ENCODE measurements at places on chromosomes 12 and 14.

- DNase-seq: no peak
Observed at GRCh38 chr14:101109981-101110728, 206.6 kb upstream of the RTL1 start.

DNA sequence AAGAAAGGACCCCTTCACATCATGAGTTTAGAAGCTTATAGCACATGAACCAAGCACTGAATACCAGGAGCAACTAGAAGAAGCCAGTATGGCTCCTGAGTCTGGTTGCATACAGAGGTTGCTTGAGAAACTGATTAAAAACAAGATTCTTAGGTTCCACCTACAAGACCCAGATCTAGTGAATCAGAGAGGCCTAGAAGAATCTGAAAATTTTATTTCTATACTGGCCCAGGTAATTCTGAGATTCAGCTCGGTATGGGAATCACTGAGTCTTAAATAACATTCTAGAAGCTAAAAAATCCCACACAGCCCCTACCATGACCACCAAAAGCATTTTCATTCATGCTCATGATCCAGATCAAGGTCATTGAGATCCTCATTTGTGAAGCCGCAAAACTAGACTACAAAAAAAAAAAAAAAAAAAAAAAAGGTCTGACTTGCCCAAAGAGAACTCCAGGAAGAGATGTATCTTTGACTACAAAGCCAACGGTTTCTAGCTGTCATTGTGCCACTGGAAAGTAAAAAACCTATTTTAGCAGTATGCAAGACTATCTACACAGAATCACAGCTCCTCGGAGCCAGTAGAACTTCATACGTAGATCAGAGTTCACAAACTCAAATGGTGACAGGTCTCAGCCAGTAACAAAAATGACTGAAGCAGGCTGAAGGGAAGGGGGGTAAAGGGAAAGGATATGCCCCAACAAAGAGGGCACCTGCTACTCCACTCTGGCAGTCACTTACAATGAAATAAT lies 168.4 kb upstream of the EGLN3 start:
- no peak for DNase-seq

GRCh38 chr12:113724794-113725556 lies 241.2 kb downstream of the RBM19 start:
- DNase-seq: no peak

DNA sequence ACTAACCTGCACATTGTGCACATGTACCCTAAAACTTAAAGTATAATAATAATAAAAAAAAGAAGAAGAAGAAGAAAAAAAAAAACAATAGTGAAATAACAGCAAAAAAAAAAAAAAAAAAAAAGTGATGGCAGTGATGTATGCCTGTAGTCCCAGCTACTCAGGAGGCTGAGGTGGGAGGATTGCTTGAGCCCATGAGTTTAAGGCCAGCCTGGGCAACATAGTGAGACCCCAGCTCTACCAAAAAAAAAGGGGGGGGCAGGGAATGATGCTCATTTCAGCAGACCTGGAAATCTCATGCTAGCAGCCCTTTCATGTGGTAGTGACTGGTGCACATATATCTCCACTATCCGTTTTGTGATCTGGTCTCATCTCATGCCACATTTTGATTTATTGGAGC lies 20.8 kb downstream of the TRAFD1 start:
- no peak for DNase-seq

DNA sequence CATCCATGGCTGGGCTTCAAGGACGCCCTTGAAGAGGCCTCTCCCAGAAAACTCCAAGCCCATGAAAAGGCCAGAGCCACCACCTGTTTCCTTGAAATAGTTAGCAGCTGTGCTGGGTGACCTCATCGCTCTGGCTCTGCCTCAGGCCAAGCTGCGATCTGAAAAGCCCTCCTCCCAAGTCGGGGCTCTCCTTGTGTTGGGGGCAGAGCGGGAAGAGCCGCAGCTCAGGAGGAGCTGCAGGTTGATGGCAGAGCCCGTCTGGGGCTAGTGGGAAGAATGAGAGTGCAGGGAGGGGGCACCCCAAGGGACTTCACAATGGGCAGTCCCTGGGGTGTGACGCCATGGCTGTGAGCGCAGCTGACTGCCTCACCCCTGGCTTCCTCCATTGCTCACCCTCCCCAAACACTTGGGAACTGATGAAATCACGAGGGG lies 50.0 kb upstream of the STON2 start:
- no peak for DNase-seq

DNA sequence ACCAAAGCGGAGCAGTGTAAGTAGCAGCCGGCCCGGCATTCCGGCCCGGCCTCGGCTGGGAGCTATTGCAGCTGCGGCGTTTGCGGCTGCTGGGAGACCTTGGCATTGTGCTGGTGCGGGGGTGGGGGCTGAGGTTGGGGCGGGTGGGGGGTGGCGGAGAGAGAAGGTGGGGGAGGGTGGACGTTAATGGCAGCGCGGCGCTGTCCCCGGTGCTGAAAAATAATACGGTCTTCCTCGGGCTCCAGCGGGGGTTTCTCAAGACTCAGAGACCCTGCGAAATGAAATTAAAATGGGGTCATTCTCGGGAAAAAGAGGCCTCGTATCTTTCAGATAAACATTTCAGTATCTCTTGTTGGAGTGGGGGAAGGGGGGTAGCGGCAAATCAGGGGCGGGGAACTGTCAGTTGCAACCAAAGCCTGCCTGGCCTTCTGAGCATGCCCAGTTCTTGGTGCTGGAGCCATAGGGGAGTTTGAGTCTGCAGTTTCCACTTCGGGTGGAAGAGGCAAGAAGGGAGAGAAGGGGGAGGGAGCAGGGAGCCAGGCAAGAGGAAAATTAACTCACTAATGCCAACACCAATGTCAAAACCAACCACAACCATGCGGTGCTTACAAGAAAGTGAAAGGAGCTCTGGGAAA lies 414 bp downstream of the UNC79 start:
- no peak for DNase-seq

DNA sequence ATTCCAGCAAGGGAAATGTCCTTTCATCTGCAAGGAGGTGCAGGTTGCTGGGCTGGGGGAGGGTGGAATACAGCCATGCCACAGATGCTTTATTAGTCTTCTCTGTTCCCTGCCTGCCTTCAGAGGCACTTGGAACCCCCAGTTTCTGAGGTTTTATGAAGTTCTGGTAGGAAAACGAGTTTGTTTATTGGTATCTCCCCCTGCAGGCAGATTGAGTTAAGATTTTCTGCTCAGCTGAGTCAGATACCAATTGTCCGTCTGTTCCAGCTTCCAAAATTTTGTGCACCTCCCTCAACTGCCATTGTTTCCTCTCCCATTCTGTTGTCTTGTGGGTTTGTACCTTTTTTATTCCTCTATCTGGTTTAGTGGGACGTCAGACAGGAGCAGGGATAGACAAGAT lies 155.6 kb downstream of the ETV6 start:
- no peak for DNase-seq

DNA sequence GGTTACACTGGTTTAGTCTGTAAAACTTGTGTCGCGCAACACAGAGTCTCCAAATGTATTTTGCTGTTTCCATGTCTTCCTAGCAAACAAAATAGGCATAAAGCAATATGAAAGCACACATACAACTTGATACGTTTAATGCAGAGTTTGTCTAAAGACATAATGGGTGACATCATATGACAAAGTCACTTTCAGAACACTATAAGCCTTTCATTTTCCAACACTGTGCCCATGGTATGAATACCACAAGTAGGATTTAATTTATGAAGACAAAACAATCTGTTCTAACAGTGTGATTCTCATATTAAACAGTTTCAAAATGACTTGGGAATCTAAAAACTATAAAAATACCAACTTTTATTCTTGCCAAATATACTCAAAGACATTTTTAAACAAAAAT lies 58.4 kb downstream of the PTPN21 start:
- no peak for DNase-seq

- DNase-seq: no peak
Observed at GRCh38 chr12:18753481-18754123, 15.7 kb downstream of the CAPZA3 start.

Measured in activated CD8-positive, alpha-beta memory T cell treated with anti-CD3 and anti-CD28 coated beads for 1 hour (primary cell).